ENCODE measurements at places on chromosomes 7 and 10.

GRCh38 chr10:68870061-68870460, 31.1 kb upstream of the DDX50 start:
- DNase-seq = no peak

DNA sequence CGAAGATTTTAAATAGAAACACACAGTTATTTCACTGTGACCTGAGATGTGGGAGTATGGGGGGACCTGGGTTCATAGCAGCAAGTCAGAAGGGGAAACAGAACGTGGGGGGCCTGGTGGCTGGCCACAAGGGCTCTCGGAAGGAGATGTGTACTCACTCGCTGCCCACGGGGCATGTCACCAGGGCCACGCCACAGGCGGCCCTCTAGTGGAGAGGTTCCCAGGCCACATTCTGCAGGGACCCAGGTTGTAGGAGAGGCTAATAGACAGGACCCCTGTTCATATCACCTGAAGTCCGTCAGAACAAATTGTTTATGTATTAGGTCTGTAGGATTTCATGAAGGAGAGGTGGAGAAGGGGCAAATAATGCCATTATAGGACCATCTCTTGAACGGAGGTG, 25.1 kb upstream of the SVOPL start:
- no peak for DNase-seq

DNA sequence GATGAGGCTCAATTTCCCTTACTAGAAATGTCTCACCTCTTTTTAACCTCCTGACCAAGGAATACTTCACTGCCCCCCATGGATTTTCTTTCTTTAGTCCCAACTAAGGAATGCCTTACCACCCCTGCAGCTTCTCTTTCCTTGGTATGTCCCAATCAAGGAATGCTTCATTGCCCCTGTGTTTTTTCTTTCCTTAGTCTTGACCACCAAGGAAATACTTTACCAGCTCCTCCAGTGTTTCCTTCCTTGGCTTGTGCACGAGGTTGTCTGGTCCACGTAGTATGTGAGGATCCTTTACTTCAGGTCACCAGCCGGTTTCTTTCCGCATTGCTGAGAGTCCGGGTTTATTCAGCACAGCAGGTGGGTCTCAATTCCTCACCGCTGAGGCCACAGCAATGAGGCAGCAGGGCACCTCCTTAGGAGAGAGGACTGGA, 59.3 kb downstream of the CYP2C9 start:
- no peak for DNase-seq

- DNase-seq = peak; percentile 33
Observed at GRCh38 chr7:149624006-149624405, 126.4 kb upstream of the ZNF746 start.

- DNase-seq = no peak
Observed at GRCh38 chr7:157952841-157953645, 616.2 kb downstream of the DNAJB6 start.

DNA sequence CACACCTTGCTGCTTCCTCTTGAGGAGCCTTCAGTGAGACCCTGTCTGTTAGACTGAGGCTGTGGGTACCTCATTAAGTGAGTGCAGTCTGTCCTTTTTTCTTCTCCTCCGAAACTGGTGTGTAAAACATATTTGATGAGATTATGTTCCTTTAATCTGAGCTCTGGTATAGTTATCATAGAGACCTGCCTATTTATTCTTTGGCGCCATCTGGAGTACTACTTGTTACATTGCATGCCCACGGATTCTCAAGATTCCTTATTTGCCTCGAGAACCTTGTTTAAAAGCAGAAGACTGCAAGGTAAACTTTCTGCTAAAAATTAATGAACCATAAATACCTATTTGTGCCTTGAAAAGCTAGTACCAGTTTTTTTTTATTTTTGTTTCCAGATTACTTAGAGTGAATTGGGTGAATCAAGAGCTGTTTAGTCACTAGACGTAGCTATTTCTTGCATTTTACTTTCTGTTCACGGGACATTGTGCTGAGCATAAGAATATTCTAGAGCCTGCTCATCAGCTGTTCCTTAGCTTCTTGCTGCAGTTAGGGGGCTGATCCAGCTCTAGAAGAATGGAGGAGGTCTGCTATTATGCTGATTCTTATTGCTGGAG, 16.9 kb upstream of the STMP1 start:
- no peak for DNase-seq

DNA sequence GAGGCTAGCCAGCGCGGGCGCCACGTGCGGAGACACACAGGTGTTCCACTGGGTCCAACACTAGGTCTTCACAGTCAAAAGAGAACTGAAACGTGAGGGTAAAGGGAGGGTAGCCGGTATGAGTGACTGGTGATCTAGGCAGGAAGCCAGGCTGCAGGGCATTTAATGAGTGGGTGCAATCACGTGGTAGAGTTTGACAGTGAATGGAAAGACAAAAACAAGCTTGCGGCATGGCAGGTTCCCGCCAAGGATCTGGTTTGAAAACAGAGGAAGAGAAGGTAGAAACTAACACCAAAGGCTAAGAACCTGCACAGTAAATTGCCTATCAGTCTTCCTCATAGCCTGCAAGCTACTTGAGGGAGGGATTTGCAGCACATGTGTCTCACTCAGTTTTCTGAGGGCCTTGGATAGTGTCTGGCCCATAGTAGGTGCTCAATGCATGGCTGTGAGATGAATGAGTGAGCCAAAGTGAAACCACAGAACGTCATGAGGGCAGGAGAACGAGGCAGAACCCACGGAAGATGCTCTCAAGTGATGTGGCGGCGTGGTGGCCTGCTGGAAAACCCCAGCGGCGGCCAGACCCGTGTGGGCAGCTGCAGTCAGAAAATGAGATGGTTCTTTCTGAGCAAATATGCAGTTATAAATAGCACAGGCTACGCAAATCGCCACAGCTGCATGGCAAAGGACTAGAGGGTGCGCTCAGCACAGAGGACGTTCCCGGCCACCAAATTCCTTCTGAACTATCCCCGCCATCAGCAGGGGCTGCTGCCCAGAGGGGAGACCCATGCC, 183.6 kb upstream of the NFE2L3 start:
- DNase-seq = peak; percentile 41

DNA sequence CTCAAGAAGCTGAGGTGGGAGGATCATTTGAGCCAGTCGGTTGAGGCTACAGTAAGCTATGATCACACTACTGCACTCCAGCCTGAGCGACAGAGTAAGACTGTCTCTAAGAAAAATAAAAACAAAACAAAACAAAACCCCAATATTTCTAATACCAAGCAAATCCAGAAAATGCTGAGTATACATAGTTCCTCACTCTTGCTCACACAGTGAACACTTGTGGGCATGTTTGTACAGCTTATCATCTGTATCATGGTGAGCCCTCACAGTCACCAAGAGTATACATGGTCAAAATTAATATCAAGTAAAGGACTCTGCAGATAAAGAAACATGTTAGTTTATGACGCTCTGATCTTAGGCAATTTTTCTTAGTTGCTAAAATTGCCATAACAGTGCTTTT, 41.5 kb upstream of the C10orf67 start:
- no peak for DNase-seq

GRCh38 chr10:47207281-47207615, 92.7 kb upstream of the GDF10 start:
- DNase-seq = no peak

- no peak for DNase-seq
Observed at GRCh38 chr7:101728128-101728527, 89.3 kb upstream of the CUX1 start.

GRCh38 chr10:113232928-113233511, 283.0 kb downstream of the TCF7L2 start:
- DNase-seq = no peak

GRCh38 chr10:20048161-20048560, 231.9 kb downstream of the PLXDC2 start:
- DNase-seq = no peak

- no peak for DNase-seq
Observed at GRCh38 chr10:74011770-74012169, 13.9 kb downstream of the VCL start.

DNA sequence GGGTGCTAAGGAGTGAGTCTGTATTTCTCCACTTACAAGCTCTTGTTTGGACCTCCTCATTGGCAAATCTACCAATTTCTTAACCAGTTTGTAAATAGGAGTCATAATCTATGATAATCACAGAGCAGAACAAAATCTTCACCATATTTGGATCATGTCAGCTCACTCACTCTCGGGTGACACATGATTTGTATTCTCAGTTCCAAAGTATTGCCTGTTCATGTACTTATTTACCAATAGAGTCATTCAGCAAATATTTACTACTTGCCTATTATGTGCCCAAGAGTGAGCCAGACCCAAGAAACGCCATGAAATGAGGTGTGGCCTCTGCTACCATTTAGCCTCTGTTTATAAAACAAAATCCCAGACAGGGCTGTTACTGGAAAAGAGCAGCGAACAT, 114.8 kb downstream of the TSPAN12 start:
- DNase-seq = no peak

GRCh38 chr10:106980495-106981451, 183.7 kb downstream of the SORCS1 start:
- DNase-seq = no peak

GRCh38 chr7:80357530-80357929, 154.3 kb downstream of the GNAT3 start:
- DNase-seq = no peak

GRCh38 chr10:28661035-28661434, 16.3 kb upstream of the BAMBI start:
- DNase-seq = no peak

GRCh38 chr10:111037858-111038257, 39.0 kb upstream of the ADRA2A start:
- no peak for DNase-seq

DNA sequence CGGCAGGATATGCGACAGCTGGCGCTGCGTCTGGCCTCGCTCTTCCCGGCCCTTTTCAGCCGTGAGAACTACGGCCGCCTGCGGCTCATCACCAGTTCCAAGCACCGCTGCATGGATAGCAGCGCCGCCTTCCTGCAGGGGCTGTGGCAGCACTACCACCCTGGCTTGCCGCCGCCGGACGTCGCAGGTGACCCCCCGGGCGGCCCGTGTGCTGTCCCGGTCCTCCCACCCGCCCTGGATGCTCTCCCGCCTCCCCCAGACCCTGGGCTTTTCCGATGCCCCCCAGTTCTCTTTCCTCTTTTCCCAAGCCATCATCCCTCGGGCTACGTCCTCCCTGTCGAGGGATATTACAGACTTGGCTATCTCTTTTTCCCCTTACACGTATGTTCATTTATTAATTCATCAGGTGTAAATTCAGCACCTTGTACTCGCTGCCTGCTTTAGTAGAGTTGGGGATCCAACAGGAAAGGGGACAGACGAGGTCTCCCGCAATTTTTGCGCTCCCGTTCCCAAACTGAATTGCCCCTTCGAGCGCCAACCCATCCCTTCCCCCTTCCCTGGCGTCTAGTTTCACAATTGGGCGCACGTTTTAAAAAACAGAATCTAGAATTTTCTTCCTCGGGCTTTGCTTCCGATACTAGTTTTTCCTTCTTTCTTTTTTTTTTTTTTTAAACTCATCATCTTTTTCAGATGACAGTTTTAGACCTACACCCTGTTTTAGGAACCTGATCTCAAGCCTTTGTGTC, 846 bp downstream of the MINPP1 start:
- peak; percentile 26 for DNase-seq

- no peak for DNase-seq
Observed at GRCh38 chr10:111916011-111916410, 267.6 kb downstream of the GPAM start.

DNA sequence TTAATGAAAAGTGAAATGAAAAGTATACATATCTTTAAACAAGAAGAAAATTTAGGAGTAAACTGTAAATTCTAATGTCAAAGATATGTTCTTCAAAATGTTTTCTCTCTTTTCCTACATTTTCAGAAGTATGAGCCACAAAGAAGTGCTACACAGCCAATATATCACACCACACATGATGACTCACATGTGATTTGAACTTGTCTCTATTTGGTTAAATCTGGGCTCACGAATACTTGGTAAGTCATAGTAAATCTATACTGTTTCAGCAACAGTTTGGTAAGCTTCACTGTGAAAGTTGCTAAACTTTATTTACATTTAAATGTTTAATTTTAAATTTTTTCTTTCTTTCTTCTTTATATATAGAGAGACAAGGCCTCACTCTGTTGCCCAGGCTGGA, 380.6 kb upstream of the IGFBP3 start:
- no peak for DNase-seq

DNA sequence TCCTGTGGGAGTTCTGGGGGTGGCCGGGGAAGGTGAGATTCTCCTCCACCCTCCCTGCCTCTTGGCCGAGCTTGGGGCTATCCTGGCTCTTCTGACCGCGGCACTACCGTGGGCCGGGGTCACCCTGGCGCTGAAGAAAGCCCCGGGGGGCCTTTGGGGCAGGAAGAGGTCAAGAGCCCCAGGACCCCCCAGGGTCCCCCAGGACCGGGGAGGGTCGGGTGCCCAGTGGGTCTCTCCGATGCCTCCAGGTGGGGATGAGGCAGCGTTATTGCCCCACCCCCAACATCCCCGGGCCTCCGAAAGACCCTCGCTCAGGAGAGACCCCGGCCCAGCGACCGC, 439 bp upstream of the KNDC1 start:
- no peak for DNase-seq

DNA sequence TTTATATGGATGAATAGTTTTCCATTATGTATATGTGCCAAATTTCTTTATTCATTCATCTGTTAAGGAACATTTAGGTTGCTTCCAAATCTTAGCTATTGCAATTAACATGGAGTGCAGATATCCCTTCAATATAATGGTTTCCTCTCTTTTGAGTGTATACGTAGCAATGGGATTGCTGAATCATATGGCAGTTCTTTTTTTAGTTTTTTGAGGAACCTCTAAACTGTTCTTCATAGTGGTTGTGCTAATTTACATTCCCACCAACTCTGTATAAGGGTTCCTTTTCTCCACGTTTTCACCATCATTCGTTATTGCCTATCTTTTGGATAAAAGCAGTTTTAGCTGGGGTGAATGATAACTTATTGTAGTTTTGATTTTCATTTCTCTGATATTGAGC, 46.5 kb downstream of the FAS start:
- DNase-seq = no peak

DNA sequence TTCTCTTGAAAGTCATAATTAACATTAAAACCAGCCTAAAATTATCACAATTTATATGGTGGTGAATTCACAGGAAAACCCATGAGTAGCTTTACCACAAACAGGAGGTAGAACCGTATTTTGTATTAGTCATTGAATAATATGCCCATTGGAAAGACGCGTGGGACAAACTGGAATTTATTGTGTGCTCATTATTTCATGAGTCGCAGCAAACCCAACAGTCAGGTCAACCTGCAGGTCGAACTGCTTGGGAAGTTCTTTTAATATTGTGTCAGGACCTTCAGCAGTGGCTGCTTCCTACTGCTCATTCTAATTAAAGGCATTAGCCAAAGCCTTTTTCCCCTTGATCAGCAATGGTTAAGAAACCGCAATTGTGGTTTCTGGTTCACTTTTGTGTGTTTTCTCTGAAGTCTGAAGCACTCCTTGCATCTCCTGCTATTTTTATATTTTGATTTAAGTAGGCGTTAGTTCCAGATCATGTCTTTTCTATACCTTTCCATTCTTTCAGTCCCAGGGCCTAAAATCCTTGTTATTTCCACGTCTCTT, 100.1 kb downstream of the RAB11FIP2 start:
- DNase-seq = no peak
